ENCODE measurements at places on chromosomes 5 and 9.

DNA sequence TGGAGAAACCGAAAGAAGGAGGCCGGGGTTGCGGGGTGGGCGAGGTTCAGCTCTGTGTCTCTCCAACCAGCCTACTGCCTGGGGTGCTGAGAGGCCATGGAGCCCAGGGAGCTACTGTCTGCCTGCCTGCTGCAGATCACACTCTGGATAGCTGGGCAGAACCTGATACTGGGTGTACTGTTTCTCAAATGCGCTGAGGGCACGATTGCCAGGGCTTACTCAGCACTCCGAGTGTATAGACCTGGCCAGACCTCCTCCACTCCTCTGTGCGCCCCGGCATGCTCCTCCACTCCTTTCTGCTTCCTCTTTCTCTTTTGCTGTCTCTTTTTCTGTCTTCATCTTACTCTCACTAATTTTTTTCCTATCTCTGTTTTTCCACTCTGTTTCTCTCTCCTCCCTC lies 215.1 kb downstream of the PAPPA start:
- DNase-seq, result no peak

- no peak for DNase-seq
Observed at GRCh38 chr9:7965063-7965462, 165.5 kb upstream of the DMAC1 start.

GRCh38 chr5:76548525-76549229 lies 74.5 kb downstream of the F2RL2 start:
- no peak for DNase-seq

- DNase-seq, result no peak
Observed at GRCh38 chr9:85516455-85516854, 225.3 kb downstream of the AGTPBP1 start.

- DNase-seq, result no peak
Observed at GRCh38 chr5:15034379-15034778, 162.8 kb upstream of the ANKH start.

All from amniotic epithelial cell (primary cell).